ENCODE measurements at places on chromosomes 4 and X. TPM values are rescaled to one million over a fixed set of nuclear protein-coding genes. Genes with fewer than 3 reads are reported as not detected.
A peak's percentile ranks its signal among the peaks of the same experiment; 100 is the strongest.

DNA sequence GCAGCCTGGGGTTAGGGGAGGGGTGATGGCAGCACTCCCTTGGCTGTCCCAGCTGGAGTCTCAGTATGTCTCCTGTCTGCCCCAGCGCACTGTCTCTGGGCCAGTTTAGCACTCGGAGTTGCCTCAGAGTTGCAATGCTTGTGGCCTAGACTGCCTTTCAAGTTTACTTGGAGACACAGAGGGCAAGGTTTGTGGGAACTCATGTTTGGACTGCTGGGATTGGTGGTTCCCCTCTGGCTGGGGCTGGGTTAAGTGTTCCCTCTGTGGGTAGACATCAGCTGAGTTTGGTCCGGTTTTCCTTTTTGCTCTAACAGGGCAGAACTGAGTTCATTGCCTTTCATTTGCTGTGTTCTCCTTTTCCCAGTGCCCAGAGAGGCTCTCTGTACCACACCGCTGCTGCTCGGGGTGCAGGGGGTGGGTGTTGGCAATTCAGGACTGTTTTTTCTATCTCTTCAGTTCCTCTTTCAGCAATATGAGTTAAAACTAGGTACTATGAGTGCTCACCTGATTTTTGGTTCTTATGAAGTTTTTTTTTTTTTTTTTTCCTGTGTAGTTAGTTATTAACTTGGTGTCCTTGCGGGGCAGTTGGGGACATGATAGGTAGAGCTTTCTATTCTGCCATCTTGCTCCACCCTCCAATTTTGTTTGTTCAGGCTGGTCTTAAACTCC, 17.2 kb downstream of the RAB33B start:
- H3K27ac ChIP-seq = no peak overlapping the region
- H3K36me3 ChIP-seq = no peaks in the 10 kb centered on the region
- H3K27me3 ChIP-seq = no peaks in the 10 kb centered on the region
- no peaks in the 10 kb centered on the region for H3K4me1 ChIP-seq

DNA sequence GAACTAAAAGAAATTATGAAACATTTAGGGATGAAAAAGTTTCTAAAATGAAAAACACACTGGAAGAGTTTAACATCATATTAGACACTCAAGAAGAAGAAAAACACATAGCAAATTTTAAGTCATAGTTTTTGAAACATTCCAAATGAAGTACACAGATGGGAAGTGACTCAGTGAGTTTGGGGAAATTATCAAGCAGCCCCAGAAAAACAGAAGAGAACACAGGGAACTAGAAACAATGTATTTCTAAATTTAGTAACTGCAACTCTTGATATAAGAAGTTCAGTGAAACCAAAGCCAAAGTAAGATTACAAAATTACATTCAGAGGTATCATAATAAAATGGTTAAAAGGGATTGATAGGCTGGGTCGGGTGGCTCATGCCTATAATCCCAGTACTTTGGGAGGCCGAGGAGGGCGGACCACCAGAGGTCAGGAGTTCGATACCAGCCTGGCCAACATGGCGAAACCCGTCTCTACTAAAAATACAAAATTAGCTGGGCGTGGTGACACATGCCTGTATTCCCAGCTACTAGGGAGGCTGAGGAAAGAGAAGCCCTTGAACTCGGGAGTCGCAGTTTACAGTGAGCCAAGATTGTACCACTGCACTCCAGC, 461.2 kb downstream of the KCTD8 start:
- H3K36me3 ChIP-seq = no peaks in the 10 kb centered on the region
- H3K27me3 ChIP-seq = no peaks in the 10 kb centered on the region
- H3K27ac ChIP-seq = no peak overlapping the region
- no peak overlapping the region for H3K4me3 ChIP-seq

- H3K36me3 ChIP-seq = no peaks in the 10 kb centered on the region
- no peaks in the 10 kb centered on the region for H3K27me3 ChIP-seq
- no peak overlapping the region for H3K4me3 ChIP-seq
- H3K27ac ChIP-seq = no peak overlapping the region
Measured at GRCh38 chrX:20477219-20477618, 210.5 kb upstream of the RPS6KA3 start.

- H3K27ac ChIP-seq = no peak overlapping the region
- H3K36me3 ChIP-seq = no peaks in the 10 kb centered on the region
- H3K27me3 ChIP-seq = no peaks in the 10 kb centered on the region
- H3K4me3 ChIP-seq = no peak overlapping the region
- no peak for DNase-seq
Measured at GRCh38 chr4:52201715-52202114, 150.6 kb downstream of the SPATA18 start.

DNA sequence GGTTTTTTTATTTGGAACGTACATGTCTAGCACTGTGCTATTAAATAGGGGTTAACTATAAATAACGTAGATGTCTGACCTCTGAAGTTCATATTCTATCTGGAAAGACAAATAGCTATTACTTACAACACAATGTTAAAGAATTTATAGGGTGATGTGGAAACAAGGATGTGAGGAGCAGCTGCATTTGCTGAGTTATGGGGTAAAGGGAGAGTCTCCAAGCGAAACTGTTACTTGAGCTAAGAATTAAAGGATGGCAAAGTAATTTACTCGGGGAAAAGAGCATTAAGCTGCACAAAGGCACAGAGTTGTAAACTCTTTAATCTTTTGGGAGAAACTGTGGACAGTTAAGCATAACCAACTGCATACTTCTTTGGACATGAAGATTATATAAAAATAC, 117.7 kb downstream of the FSTL5 start:
- no peaks in the 10 kb centered on the region for H3K4me1 ChIP-seq
- H3K36me3 ChIP-seq = no peaks in the 10 kb centered on the region
- H3K27me3 ChIP-seq = no peaks in the 10 kb centered on the region
- no peak for DNase-seq
- H3K27ac ChIP-seq = no peak overlapping the region

DNA sequence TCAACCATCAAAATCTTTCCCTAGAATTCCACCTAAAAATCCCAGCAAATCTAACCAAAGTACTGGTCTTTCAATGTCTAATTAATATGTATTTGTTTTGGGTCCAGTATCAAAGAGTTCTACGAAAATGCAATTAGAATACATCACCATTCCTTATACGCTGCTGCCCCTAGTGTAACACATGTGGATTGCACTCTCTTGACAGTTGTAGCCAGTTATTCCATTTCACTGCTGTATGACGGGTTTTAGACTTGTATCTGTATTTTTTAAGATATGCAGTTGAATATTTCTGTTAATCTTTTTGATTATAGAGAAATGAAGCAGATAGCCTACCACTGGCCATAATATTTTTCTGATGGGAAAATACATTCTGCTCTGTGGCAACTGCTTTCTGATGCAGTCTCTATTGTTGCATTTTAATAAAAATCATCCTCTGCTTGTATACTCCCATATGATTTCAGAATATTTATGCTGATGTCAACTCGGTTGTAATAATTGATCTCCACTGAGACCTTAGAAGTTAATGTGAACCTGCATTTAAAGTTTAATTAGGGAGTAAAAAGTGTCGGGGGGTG, 17.1 kb upstream of the PAGE2B start:
- H3K27me3 ChIP-seq = no peaks in the 10 kb centered on the region
- no peak overlapping the region for H3K4me3 ChIP-seq
- no peaks in the 10 kb centered on the region for H3K4me1 ChIP-seq
- no peaks in the 10 kb centered on the region for H3K36me3 ChIP-seq
- no peak for DNase-seq

- H3K27me3 ChIP-seq = peaks cover 55% of the 10 kb centered on the region
- no peaks in the 10 kb centered on the region for H3K36me3 ChIP-seq
- DNase-seq = no peak
- H3K4me3 ChIP-seq = peak overlapping the region; percentile 65
- H3K27ac ChIP-seq = no peak overlapping the region
- H3K4me1 ChIP-seq = peaks cover 23% of the 10 kb centered on the region
Measured at GRCh38 chr4:185127021-185127925, 15.8 kb upstream of the SLC25A4 start.

- no peaks in the 10 kb centered on the region for H3K36me3 ChIP-seq
- no peak overlapping the region for H3K4me3 ChIP-seq
- peak; percentile 33 for DNase-seq
Measured at GRCh38 chr4:185513489-185514181, 21.7 kb downstream of the PDLIM3 start.

Gene SLC16A2
- total RNA-seq = 1.7 TPM

Gene AMOT
- total RNA-seq = 19.4 TPM

Gene PLP1
- 4.4 TPM for total RNA-seq
